Activated T-helper 2 cell treated with anti-CD3 and anti-CD28 coated beads, Interferon-gamma antibody, Interleukin-2, Interleukin-4, amounts not matched to agents 10 μg/mL and 5 μg/mL and 100 μg/mL, durations not matched to agents 14 hours and 24 hours and 36 hours (primary cell): ENCODE measurements at places on chromosomes 4 and X. TPM values are rescaled to one million over a fixed set of nuclear protein-coding genes. Genes with fewer than 3 reads are reported as not detected.

Gene PHEX
- total RNA-seq: 7.6 and 7.8 TPM in 2 replicates

Gene MUC7
- not detected in 2 replicates for total RNA-seq

Gene GPM6B
- total RNA-seq: not detected in 2 replicates

- DNase-seq: no peak
Measured at GRCh38 chrX:30278365-30278764, 30.8 kb downstream of the NR0B1 start.

Gene MTNR1A
- total RNA-seq: not detected in 2 replicates
